Activated CD8-positive, alpha-beta memory T cell treated with anti-CD3 and anti-CD28 coated beads for 1 hour (primary cell): ENCODE measurements at places on chromosomes 5 and 9.
A peak's percentile ranks its signal among the peaks of the same experiment; 100 is the strongest.

DNA sequence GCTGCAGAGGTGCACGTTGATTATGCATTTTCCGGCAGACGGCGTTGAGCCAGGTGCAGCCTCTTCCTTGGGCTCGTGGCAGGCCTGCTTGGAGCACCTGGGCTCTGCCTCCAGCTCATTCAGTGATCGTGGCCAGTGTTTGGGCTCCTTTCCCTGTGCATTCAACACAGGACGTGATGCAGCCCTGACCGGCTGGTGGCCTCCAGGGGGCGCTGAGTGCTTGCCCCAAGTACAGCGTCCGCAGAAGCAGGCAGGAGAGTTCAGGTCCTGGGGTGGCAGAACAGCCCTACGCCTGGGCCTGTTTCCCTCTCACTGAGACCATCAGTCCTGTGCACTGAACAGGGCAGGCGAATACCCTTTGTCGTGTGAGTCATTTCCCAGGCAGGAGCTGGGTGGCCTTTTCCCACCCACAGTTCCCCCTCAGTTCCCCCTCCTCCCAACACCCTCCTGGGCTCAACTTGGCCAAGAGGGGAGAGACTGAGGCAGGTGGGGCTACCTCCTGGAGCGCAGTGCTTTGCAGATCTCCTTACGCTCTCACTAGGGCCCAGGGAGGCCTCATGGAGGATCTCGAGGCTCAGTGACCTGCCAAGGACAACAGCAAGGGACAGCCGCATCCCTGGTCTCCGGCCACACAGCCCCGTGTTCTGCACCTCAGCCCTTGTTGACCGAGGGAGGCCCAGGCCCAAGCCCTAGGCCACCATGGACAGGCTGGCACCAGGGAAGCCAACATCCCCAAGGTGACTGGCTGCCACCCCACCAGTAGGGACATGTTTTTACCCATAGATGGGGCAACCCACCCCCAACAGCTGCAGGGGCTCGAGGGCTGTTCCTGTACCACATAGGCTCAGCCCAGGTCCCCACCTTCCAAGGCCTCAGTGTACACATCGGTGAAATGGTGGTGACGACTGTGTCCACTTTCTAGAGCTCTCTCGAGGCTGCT is 52.9 kb downstream of the LRSAM1 start:
- DNase-seq: peak; percentile 44

- no peak for DNase-seq
Observed at GRCh38 chr9:128921881-128922763, 1.3 kb downstream of the PHYHD1 start.

- DNase-seq: no peak
Observed at GRCh38 chr5:17364987-17365810, 132.8 kb upstream of the TAF11L2 start.

GRCh38 chr9:124198331-124198730 is 59.4 kb upstream of the NEK6 start:
- no peak for DNase-seq

GRCh38 chr9:124450241-124450924 is at the start of gene ADGRD2:
TSS of gene ADGRD2 (plus strand) at chr9:124450451. CDS start at chr9:124451667, 1,216 bp downstream.
- no peak for DNase-seq
